ENCODE measurements at places on chromosomes 3 and 15. TPM values are rescaled to one million over a fixed set of nuclear protein-coding genes. Genes with fewer than 3 reads are reported as not detected.

CCDC9B gene
- 1.1 TPM for polyA plus RNA-seq

GRCh38 chr15:69325456-69325971 lies 26.8 kb downstream of the PAQR5 start:
- H3K27me3 ChIP-seq: peaks cover 7% of the 10 kb centered on the region
- DNase-seq: no peak
- no peak overlapping the region for H3K27ac ChIP-seq
- H3K4me1 ChIP-seq: no peaks in the 10 kb centered on the region
- no peaks in the 10 kb centered on the region for H3K36me3 ChIP-seq

- H3K36me3 ChIP-seq: no peaks in the 10 kb centered on the region
- H3K4me3 ChIP-seq: no peak overlapping the region
- no peak for DNase-seq
- no peak overlapping the region for H3K27ac ChIP-seq
- H3K4me1 ChIP-seq: no peaks in the 10 kb centered on the region
These were observed 100.6 kb downstream of the LPP start for GRCh38 chr3:188254520-188255070.

DNA sequence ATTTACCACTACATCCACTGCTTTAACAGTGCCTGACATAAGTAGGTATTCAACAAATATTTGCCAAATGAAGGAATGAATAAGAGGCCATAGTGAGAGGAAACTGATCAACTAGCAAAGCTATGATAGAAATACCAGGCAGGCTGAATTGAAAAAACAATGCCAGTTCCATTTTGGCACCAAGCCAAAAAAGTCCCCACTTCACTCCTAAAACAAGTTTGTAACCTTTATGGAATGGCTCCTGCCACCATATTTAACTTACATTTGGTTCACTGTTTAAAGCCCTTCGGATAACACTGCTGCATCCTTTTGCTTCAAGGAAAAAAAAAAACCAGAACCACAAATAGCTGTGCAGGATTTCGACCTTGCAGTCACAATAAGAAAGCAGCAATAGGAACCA lies 166.1 kb downstream of the FRMD5 start:
- no peaks in the 10 kb centered on the region for H3K4me1 ChIP-seq
- no peak overlapping the region for H3K27ac ChIP-seq
- H3K27me3 ChIP-seq: no peaks in the 10 kb centered on the region
- H3K4me3 ChIP-seq: no peak overlapping the region

- no peaks in the 10 kb centered on the region for H3K27me3 ChIP-seq
- no peak for DNase-seq
- no peak overlapping the region for H3K27ac ChIP-seq
- H3K4me1 ChIP-seq: no peaks in the 10 kb centered on the region
- H3K36me3 ChIP-seq: no peaks in the 10 kb centered on the region
These were observed 95.4 kb upstream of the AGBL1 start for GRCh38 chr15:85984241-85984640.

DNA sequence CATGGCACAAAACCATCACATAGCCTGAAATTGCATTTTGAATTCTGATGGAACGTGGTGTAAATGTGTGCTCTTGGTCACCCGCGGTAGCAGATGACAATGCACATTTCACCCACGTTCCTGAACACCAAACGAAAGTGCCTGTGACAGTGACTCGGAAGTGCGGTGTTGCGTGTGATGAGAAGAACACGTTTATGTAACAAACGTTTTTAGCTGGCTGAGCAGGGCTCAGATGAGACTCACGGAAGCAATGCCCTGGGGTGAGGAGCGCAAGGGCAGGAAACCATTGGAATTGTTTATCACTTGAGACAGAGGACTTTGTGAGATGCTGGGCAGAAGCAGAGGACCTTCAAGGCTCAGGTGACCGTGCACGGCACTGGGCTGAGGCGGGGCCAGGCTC lies 449.2 kb upstream of the CFAP20DC start:
- H3K36me3 ChIP-seq: no peaks in the 10 kb centered on the region
- H3K27ac ChIP-seq: no peak overlapping the region
- no peaks in the 10 kb centered on the region for H3K27me3 ChIP-seq
- no peak overlapping the region for H3K4me3 ChIP-seq

DNA sequence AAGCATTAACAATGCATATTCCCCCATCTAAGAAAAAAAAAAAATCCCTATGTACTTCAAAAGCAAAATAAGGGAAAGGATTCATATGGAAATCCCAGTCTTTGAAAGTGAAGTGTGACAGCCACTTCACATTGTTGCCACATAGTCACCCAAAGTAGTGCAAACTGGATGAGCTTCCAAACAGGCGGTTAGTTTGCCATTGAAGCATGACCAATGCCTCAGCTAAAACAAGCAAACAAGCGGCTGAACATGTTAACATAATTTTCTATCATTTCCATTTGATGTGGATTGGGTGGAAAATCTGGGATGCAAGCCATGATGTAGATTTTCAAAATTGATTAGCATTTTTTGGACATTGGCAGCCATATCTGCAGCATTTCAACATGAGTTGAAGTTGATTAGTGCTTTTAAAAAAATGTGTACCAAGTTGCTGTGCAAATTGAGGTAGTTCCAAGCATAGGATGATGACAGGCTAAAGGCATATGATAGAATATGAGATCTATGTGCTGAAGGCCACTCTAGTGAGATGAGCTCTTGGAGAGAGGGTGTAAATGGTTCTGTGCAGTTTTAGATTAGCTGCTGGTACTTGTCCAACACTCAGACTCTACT lies 405.2 kb downstream of the NR2F2 start:
- no peak for DNase-seq
- no peaks in the 10 kb centered on the region for H3K27me3 ChIP-seq
- no peak overlapping the region for H3K27ac ChIP-seq

Measured in B cell (primary cell).